ENCODE measurements at places on chromosomes 4 and X. TPM values are rescaled to one million over a fixed set of nuclear protein-coding genes. Genes with fewer than 3 reads are reported as not detected.

TCP11X2 gene
- total RNA-seq: 0.88 TPM

KCND1 gene
- 0.39 TPM for total RNA-seq

TBC1D25 gene
- 3.1 TPM for total RNA-seq

DNA sequence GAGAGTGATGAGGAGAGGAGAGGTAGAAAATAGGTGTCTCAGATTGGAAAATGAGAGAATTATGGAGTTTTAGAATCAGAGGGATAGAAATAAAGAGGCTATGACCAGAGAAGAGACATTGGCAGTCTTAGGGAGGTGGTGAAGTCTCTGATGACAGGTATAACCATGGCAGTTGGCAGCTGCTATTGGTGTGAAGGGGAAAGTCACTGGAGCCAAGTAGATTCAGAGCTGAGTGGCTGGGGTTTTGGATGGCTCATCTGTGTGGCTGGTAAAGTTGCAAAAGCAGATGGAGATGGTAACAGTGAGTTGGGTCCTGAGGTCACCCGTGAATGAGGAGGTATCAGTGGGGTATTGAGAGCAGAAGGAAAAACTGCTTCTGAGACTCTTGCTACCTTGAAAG, 46.5 kb downstream of the ANAPC4 start:
- no peak overlapping the region for H3K4me3 ChIP-seq
- no peaks in the 10 kb centered on the region for H3K27me3 ChIP-seq
- DNase-seq: no peak
- no peak overlapping the region for H3K27ac ChIP-seq

DNA sequence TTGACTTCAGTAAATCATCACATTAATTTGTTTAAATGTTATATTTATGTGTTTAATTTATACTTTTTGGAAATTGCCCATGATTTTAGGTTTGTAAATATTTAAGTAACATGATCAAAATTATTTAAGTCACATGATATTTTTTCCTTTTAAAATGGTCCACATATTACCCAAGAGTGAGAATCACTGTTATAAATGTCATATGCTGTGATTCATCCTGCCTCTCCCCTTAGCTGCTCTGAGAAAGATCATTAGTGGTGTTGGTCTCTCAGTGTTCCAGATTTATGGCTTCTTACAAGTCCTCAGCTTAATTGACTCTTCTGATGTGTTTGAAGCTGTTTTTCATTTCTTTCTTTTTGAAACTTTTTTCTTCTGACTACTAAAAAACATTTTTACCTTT, 70.1 kb downstream of the SPANXN4 start:
- H3K27ac ChIP-seq: no peak overlapping the region
- H3K4me3 ChIP-seq: no peak overlapping the region
- H3K36me3 ChIP-seq: no peaks in the 10 kb centered on the region
- H3K27me3 ChIP-seq: no peaks in the 10 kb centered on the region
- DNase-seq: no peak

- no peaks in the 10 kb centered on the region for H3K4me1 ChIP-seq
- H3K27ac ChIP-seq: no peak overlapping the region
- no peak overlapping the region for H3K4me3 ChIP-seq
- no peaks in the 10 kb centered on the region for H3K27me3 ChIP-seq
- no peak for DNase-seq
Observed at GRCh38 chrX:128759745-128760144, 707.5 kb upstream of the ACTRT1 start.

DNA sequence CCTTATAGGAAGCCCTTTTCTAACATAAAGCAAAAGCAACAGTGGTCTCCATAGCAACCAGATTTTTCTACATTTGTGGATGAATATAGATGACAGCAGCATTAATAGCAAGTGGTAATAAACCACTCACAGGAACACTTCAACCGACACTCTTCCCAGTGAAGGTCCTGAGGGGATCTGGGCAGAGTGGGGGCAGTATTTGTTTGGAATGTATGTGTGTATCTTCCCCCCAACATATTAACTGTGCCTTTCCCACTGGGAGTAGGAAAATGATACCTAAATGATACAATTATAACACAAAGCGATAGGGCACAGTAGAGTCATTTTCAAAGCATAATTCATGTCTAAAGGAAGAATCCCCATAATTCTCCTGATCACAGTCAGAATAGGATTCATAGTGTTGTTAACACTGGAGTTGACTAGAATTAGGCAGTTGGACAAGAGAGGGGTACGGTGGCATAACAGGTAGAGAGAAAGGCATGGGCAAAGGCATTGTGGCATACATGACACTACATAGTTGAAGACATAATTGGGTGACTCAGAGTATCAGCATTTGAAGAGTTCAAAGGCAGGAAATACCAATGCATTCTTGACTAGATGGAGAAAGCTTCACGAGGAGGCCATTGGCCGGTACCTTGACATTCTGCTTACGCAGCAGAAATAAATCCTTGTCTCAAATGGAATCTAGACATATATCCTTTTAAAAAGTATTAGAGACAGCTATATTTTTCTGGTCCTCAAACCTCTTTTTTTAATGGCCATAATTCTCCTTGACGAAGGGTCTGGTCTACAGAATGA, 15.2 kb downstream of the CAPN6 start:
- no peak overlapping the region for H3K4me3 ChIP-seq
- H3K27me3 ChIP-seq: no peaks in the 10 kb centered on the region
- DNase-seq: no peak
- peaks cover 16% of the 10 kb centered on the region for H3K36me3 ChIP-seq

GRCh38 chrX:41604766-41605543, 83.8 kb upstream of the GPR34 start:
- no peak for DNase-seq
- H3K4me3 ChIP-seq: no peak overlapping the region
- H3K27ac ChIP-seq: no peak overlapping the region
- no peaks in the 10 kb centered on the region for H3K36me3 ChIP-seq
- H3K4me1 ChIP-seq: peaks cover 8% of the 10 kb centered on the region

DNA sequence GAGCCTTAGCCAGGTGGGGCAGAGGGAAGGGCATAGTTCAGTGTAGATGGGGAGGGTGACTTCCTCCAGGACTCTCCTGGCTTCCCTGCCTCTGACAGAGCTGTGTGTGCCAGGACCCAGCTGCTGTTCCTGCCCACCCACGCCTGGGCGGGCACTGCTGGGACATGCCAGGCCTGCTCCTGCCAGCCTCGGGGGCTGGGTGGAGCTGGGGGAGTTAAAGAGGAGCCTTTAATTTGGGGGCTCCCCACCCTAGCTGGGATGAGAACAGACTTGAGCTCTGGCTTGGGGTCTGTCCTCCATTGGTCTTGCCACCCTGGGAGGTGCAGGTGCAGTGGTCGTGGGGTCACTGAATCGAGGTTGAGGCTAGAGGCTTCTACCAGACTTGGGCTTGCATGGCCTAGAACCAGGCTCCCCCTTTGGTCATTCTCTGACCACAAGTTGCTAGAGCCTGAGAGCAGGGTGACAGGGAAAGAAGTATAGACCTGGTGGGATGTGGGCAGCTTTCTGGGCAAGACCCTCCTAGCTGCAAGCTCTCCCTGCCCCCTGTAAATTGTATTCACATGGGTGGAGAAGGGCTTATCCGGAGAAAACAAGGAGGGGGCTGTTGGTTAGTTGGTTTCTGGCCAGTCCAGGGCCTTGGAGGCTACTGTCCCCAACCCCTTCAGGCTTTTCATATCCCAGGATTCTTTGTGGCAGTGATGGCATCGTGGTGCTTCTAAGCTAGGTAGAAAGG, 5.7 kb downstream of the EFNB1 start:
- peaks cover 8% of the 10 kb centered on the region for H3K4me1 ChIP-seq
- no peak for DNase-seq
- H3K27ac ChIP-seq: no peak overlapping the region
- no peaks in the 10 kb centered on the region for H3K36me3 ChIP-seq
- peaks cover 17% of the 10 kb centered on the region for H3K27me3 ChIP-seq

DNA sequence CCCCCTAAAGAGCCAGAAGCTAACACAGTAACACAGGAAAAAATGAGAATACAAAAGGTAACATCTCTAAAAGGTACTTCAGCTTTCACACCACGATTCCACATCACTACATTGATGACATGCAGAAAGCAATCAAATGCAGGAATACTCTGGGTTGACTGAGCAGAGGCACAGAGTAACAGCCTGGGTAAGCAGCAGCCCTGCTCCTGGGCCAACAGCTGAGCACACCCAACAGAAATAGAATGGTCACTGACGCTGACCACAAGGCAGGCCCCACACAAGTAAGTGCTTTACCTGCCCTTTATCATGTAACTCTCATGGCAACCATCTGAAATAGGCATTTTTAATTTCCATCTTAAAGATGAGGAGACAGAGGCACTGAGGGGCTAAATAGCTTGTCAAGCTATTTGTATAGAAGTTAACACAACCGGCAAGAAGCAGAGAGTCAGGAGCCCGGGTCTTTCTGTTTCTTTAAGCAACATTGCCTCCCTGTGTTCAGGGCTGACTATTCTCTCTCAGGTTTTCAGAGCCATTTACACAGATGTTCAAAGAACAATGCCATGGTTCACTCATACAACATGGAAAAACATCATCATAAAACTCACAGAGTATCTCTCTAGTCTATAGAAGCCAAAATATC, 168.9 kb downstream of the ZNF674 start:
- DNase-seq: peak; percentile 69
- no peak overlapping the region for H3K27ac ChIP-seq
- H3K4me3 ChIP-seq: no peak overlapping the region

DNA sequence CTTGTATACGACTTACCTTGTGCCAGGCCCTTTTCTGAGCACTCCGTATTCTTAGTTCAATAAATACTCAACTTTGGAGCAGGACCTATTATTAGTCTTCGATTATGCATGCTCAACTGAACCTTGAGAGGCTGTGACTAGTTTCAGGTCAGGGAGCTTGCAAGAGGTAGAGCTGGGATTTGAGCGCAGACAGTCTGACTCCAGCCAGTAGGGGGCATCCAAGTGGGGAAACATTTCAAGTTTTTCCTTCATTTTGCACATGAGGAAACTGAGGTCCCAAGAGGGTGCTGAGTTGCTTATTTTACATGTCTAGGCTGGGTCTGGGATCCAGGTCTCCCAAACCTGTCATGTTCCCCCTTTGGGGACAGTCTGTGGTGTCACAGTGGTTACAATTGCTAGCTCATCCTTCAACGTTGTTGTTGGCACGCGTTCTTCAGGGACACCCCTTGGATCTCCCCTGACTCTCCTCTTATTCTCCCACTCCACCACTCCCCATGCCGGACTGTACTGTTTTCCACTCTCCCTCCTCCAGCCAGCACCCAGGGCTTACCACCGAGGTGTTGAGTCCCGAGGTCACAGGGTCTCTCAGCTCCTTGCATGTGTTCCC, 6.7 kb upstream of the PRICKLE3 start:
- H3K27me3 ChIP-seq: peaks cover under 1% of the 10 kb centered on the region
- H3K27ac ChIP-seq: no peak overlapping the region
- DNase-seq: peak; percentile 60
- H3K4me3 ChIP-seq: no peak overlapping the region

GRCh38 chr4:138053641-138054301, 188.4 kb downstream of the SLC7A11 start:
- no peaks in the 10 kb centered on the region for H3K36me3 ChIP-seq
- DNase-seq: no peak
- H3K27me3 ChIP-seq: no peaks in the 10 kb centered on the region
- no peak overlapping the region for H3K27ac ChIP-seq
- peaks cover 15% of the 10 kb centered on the region for H3K4me1 ChIP-seq
- H3K4me3 ChIP-seq: no peak overlapping the region

GRCh38 chrX:1673337-1673736, 58.5 kb downstream of the ASMT start:
- H3K27me3 ChIP-seq: no peaks in the 10 kb centered on the region
- H3K4me3 ChIP-seq: no peak overlapping the region
- H3K27ac ChIP-seq: no peak overlapping the region
- no peaks in the 10 kb centered on the region for H3K4me1 ChIP-seq

- H3K4me3 ChIP-seq: no peak overlapping the region
- no peak overlapping the region for H3K27ac ChIP-seq
- DNase-seq: no peak
- H3K27me3 ChIP-seq: no peaks in the 10 kb centered on the region
- no peaks in the 10 kb centered on the region for H3K4me1 ChIP-seq
- peaks cover 64% of the 10 kb centered on the region for H3K36me3 ChIP-seq
Observed at GRCh38 chr4:86717651-86718050, 123.5 kb downstream of the PTPN13 start.
